CD8-positive, alpha-beta memory T cell (primary cell): ENCODE measurements at places on chromosomes 6 and 20.

- no peak for DNase-seq
Observed at GRCh38 chr20:50659975-50660670, 31.2 kb downstream of the RIPOR3 start.

DNA sequence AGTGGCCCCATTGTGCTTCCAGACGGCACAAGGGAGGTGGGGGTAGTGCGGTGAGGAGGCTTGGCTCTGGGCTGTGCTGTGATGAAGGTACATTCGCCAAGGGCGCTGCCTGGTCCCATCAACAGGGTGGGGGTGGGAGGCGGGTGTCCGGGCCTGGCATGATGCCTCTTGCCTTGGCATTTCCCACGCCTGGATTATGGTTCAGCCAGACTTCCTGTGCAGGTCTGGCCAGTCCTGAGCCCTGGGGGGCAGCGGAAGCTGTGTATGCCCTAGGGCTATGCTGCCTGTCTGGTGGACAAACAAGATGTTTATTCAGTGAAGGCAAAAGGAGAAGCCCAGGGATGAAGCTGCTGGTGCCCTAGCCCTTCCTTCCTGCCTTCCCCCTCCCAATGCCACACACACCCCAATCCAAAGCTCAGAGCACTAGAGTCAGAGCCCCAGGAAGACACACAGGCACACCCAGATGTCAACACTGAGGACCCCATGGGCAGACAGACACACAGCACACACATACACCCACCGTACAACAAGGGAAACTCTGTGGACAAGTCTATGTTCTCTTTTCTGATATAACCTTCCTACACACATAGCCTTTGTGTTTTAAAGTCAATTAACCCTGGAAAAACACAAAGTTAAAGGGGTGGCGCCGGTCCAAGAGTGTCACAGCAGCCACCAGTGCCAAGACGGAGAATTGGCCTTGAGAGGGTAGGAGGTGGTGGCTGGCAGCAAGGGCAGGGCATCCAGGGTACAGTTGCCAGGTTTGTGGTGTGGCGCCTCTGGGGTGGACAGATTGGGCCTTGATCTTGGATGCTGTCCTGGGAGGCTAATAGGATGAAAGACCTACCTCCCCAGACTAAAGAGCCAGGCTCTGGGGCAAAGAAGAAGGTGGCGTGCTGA is 54.7 kb upstream of the SAYSD1 start:
- no peak for DNase-seq

GRCh38 chr6:64256483-64256882 is 620.9 kb downstream of the PHF3 start:
- no peak for DNase-seq

- no peak for DNase-seq
Observed at GRCh38 chr6:149267072-149267471, 50.4 kb upstream of the TAB2 start.

GRCh38 chr6:3751077-3751729 is at the start of gene PXDC1:
Gene PXDC1 (minus strand): TSS chr6:3751713. CDS start chr6:3751531, 182 bp downstream.
- no peak for DNase-seq

DNA sequence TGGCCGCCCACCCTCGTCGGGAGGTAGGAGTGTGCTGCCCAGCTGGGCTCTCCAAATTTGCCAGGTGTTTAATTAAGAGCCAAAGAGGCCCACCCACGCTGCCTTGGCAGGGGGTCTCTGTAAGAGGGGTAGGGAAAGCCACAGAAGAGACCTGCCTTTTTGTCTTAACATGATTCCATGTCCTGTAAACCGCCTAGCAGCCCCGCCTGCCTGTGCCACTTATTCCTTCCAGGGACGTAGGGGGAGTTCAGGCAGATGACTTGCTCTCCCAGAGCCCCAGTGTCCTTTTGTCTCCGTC is 2.1 kb downstream of the FAM210B start:
- DNase-seq: no peak

GRCh38 chr6:137850816-137851602 is 16.1 kb upstream of the TNFAIP3 start:
- DNase-seq: no peak

DNA sequence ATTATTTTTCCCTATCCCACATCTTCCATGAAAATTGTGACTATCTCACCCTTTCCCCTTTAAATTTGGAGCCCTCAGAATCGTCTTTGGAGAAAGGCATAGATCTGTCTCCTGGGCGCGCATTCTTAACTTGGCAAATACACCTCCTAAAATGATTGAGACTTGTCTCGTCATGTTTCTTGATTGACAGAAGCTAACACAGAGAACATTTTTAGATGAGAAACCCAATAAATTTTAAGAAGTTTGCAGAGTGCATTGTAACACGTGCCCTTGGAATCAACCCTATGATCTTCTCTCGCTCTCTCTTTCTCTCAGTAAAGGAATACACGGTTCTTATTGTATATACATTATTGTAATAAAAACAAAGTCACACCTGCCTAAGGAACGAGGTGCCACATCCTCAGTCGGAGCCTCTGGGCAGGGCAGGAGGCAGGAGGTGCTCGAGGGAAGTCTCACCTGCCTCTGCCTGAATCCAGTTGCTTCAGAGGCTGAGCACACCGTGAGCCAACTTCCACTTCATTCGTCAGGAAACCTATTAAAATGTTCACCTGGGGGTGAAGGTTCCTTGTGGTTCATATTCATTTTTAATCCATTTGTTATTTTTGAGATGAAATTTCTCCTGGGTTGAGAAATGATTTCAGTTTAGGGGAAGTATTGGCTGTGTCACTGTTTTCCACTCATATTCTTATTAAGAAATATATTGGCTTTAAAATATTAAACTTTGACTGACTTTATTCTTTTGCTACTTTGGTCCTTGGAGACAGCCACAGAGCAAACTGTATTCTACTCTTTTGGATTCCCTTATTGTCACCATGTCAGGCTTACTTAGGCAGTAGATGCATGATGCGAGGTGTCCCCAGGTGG is 90.5 kb upstream of the THBS2 start:
- DNase-seq: no peak

- DNase-seq: no peak
Observed at GRCh38 chr20:1469925-1470571, 3.4 kb upstream of the NSFL1C start.

- no peak for DNase-seq
Observed at GRCh38 chr6:103122766-103123601, 1729.5 kb downstream of the GRIK2 start.

DNA sequence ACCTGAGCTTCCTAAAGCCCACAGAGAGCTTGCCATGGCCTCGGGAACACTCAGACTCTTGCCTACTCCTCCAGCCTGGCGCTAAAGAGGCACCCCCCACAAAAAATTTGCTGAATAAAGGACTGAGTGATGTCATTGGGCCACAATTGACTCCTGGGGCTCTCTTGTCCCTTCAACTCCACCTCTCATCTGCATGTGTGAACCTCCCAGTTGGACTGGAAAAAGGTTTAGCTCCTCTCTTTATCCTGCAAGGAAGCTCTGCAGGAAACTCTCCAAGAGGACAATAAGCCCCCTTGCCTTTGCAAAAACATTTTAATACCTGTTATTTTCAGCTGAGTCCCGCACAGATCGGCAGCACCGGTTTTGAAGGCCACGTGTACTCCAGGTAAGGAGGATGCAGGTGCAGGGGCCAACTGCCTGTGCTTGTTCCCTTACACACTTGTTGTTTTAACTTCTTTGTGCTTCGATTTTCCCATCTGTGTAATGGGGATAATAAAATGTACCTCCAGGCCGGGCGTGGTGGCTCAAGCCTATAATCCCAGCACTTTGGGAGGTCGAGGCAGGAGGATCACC is 107.3 kb downstream of the TFAP2C start:
- no peak for DNase-seq

GRCh38 chr6:155528335-155528734 is 72.7 kb upstream of the NOX3 start:
- DNase-seq: no peak

DNA sequence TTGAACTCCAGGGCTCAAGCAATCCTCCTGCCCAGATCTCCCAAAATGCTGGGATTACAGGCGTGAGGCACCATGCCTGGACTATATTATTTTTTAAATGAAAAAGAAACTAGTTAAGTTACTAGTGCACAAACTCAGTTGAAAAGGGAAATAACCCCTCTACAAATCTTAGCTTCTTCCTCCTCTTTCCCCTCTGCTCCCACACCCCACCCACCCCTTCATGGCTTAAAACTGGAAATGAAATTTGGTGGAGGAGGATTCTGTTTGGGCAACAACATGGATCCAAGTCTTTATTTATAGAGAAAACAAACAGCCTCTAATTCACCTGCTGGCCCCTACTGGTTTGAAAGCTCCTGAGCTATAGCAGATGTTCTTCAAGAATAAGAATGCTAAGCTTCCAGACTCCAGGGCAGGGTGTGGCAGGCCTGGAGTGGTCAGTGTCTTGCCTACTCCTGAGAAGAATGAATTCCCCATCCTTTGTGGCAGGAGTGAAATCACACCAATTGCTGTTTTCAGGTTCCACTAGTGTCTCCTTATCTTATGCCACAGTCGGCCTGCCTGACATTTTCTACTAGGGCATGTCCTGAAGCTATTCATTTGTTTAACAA is 73.5 kb downstream of the ZFP64 start:
- DNase-seq: no peak

- no peak for DNase-seq
Observed at GRCh38 chr6:26056583-26057350, 30.5 kb upstream of the HFE start.

GRCh38 chr6:32472781-32473375 is 33.2 kb downstream of the HLA-DRA start:
- DNase-seq: no peak

GRCh38 chr6:141210901-141211300 is 921.8 kb upstream of the GJE1 start:
- DNase-seq: no peak

DNA sequence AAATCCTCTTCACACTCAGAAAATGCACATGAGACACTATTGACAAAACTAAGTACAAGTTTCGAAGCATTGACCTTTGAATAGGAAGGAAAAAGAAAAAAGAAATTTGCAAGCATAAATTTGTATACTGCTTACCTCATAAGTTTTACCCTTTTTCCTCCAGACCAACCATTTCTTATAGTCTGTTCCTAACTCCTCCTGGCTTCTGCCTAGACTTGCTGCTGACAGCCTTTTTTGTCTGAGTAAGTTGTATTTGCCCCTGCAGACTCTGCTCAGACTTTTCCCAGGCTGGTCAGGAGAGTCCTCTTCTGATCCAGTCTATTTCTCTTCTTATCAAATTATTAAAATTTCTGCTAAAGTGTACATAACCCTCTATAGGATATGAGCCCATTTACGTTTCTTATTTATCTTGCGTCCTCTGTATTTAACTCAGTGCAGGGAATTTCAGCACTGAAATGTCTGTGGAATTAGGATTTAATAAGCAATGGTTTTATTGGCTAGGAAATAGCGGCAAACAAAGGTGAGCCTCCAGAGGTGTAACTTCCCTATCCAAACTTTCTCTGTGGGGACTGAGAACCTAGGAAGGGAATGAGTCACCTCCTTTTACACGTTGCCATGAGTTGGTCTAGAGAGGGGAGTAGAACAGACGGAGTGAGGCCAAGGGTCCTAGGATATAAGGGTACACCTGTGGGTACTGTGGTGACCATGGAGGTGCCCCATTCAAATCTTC is 207.1 kb upstream of the MARCKS start:
- no peak for DNase-seq

- no peak for DNase-seq
Observed at GRCh38 chr6:155419161-155419560, 36.5 kb downstream of the NOX3 start.

DNA sequence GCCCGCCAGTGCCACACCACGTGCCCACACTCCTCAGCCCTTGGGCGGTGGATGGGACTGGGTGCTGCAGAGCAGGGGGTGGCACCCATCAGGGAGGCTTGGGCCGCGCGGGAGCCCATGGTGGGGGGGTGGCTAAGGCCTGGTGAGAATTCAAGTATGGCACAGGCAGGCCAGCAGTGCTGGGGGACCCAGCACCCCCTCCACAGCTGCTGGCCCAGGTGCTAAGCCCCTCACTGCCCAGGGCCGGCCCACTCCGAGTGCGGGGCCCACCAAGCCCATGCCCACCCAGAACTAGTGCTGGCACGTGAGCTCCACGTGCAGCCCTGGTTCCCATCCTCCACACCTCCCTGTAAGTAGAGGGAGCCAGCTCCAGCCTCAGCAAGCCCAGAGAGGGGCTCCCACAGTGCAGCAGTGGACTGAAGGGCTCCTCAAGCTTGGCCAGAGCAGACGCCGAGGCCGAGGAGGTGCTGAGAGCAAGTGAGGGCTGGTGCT is 1091.1 kb upstream of the GJE1 start:
- DNase-seq: no peak

DNA sequence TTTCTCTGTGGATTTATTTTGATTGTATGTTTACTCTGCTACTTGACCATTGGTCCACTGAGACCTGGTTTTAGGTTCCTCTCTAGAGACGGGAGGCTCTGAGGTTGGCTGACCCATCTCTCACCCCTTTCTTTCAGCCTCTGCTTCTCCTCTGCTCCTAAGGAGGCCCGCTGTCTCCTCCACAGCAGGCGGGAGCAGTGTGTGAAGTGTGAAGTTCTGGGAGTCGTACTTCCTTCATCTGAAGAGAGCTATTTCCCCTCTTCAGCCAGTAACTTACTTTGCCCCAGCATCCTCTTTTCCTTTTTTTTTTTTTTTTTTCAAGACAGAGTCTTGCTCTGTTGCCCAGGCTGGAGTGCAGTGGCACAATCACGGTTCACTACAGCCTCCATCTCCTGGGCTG is 21.1 kb downstream of the PDRG1 start:
- DNase-seq: no peak
